GOT3 (cell line): ENCODE measurements at places on chromosomes 7 and 10.

GRCh38 chr7:102211590-102212550 is 74.8 kb upstream of the SH2B2 start:
- no peak for DNase-seq

- DNase-seq: no peak
These were observed 12.2 kb downstream of the LZTS2 start for GRCh38 chr10:101011517-101012423.

GRCh38 chr7:25946181-25946580 is 205.8 kb upstream of the NFE2L3 start:
- no peak for DNase-seq

GRCh38 chr10:43262397-43262901 is 4.4 kb downstream of the RASGEF1A start:
- no peak for DNase-seq

DNA sequence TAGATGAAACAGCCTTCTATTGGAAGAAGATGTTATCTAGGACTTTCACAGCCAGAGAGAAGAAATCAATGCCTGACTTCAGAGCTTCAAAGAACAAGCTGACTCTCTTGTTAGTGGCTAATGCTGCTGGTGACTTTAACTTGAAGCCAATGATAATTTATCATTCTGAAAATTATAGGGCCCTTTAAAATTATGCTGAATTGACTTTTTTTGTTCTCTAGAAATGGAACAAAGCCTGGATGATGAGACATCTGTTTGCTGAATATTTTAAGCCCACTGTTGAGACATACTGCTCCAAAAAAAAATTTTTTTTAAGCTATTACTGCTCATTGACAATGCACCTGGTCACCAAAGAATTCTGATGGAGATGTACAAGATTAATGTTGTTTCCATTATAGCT is 189.2 kb downstream of the MBL2 start:
- DNase-seq: no peak

GRCh38 chr7:2666155-2666554 is 21.8 kb upstream of the AMZ1 start:
- DNase-seq: no peak

DNA sequence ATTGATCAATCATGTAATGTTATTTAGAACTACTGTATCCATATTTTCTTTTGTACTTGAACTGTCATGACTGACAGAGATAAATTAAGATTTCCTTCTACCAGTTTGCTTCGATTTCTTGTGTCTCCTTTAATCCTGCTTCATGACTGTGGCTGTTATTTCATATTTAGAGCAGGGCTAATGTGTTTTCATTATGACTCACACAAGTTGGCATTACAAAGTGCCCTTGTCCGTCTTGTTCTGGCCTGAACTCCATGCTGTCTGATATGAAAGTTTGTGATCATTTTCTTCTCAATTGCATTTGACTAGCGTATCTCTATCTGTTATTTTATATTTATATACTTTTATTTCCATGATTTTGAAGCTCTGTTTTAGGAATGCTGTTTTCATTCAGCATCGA is 344.1 kb upstream of the PRKCQ start:
- DNase-seq: no peak

DNA sequence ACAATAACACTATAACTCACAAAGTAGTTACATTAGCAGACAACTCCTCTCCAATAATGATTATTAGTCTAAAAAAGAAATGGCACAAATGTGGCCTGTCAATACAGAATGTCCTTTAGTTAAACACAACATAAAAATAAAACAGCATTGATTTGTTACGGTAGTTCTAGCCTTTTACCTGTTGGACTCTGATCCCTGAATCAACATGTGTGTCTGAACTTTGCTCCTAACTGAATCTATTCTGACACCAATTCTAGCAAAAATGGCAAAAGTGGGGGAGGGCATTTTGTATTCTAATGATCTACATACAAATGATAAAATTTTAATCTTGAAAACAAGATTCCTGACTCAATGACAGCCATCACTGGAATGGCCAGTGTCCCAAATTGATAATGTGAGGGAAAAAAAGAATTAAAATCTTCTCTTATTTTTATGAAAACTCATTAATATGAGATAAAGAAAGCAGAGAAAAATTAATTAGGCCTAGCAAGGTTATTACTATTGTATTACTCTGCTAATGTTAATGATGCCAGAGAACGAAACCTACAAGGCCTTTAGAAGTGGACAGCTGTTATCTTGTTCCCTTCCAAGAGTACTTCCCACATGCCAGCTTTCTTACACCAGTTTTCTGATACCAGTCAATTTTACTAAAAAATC is 30.2 kb downstream of the FRA10AC1 start:
- no peak for DNase-seq

DNA sequence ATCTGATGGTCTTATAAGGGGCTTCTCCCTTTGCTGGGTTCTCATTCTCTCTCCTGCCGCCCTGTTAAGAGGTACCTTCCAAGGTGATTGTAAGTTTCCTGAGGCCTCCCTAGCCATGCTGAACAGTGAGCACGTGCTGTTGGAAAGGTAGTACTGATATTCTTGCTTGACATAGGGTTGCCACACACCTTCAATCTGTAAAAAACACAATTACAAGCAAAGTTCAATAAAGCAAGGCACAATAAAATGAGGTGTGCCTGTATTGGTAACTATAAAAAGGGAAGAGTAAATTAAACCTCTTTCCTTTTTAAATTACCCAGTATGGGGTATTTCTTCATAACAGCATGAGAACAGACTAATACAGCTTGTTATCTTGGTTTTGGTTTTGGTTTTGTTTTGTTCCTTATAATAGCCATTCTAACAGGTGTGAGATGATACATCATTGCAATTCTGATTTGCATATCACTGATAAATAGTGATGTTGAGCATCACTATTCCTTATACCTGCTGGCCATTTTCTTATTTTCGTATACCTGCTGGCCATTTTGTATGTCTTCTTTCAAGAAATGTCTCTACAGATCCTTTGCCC is 164.9 kb upstream of the TRIM24 start:
- no peak for DNase-seq

DNA sequence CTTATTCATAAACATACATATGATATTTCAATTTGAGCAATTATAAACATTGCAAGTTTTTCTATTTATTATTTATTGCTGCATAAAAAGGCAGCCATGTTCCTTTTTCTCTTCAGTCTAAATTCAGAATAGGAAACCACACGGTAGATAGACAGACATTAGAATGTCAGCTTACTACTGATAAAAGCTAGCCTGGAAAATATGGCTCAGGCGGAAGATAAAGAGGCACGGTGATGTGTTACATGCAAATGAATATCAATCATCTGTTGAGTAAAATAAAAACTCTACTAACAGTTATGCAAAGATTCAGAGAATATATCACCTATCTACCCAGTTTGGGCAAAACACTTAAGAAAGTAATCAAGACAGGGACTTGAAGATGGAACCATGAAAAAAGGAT is 73.5 kb upstream of the PDSS1 start:
- DNase-seq: no peak

GRCh38 chr7:123355576-123356190 is 155.9 kb upstream of the SLC13A1 start:
- no peak for DNase-seq

- DNase-seq: no peak
These were observed 4.5 kb upstream of the SEMA3D start for GRCh38 chr7:85191383-85191782.

- DNase-seq: no peak
These were observed 132.7 kb downstream of the XPNPEP1 start for GRCh38 chr10:109790647-109791046.

DNA sequence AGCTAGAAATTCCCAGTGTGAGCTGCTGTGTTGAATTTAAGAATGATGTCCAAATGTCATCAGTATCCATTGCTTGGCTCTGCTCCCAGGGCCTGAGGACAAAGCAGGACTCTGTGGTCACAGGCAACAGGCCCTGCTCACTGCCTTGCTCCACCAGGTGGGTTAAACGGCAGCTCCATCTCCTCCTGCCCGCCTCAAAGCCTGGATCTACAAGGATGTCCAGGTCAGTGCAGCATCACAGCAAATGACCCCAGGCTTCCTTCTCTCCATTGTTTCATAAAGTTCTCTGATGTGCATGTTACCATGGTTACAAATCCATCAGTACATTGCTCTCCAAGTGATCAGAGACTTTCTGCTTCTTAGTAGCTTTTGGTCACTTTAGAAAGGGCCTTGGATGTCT is 322.0 kb upstream of the ZNF32 start:
- no peak for DNase-seq

DNA sequence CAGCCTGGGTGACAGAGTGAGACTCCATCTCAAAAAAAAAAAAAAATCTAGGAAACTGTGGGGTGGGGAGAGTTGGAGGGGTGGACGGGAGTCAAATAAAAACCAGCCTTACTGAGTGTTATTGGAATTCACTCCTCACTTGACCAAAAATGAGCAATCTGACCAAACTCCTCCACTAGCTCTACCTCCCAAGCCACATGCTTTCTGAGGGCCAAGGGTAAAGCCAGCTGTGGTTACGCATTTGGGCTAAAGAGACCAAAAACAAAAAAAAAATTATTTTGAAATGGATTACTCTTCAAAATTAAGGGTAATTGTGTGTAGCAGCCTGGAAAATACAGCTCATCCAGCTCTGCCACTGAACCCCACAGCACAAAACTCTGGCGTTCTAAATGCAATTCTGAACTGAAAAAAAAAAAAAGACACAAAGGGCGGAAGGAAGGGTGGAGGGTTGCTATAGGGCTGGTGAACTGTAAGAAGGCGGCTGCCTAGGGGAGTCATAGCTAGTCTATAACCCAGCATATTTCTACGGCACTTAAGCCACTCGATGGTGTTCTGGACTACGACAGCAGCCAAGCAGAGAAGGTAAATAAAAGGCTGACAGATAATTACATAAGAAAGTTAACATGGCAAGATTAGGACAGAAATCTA is 7.8 kb downstream of the ELMO1 start:
- DNase-seq: no peak

DNA sequence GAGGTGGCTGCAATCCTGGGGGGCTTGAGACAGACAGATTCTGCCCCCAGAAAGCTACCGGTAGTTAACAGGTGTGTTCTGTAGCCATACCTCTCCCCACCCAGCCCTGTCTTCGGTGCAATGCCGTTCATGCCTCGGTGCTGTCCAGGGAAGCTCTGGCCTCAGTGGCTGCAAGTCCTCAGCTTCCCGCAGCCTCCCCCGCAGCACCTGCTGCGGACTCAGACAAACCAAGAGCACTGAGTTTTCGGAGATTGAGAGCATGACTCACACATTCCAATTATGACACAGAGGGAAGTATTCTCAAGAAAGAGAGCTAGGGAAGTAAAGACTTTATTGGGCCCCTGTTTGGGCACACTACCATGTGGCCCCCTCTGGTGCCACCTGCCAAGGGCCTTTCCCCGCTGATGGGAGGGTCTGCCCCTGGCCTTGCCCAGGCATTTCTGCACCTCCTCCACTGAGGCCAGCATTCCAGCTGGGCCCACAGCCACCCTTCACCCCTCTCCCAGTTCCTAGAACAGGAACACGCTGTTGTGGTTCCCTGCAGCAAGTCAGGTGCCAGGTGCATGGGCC is 30.2 kb upstream of the EZH2 start:
- DNase-seq: no peak

DNA sequence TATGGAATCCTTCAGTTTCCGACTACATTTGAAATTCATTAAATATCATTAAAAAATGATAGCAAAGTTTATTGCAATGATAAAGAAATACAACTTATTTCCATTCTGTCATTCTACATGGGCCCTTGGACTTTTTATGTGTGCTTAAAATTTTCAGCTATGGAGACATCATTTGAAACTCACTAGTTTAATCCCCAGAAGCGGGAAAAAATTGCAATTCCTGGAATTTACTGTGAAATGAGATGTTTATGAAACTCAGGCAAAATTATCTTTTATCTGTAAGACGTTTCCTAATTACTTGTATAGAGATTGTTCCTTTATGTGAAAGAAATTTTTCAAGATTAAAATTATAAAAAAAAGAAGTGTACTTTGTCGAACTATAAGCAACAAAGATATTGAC is 213.4 kb downstream of the PARD3 start:
- no peak for DNase-seq

GRCh38 chr10:126898460-126898859 is 6.8 kb upstream of the DOCK1 start:
- DNase-seq: no peak

DNA sequence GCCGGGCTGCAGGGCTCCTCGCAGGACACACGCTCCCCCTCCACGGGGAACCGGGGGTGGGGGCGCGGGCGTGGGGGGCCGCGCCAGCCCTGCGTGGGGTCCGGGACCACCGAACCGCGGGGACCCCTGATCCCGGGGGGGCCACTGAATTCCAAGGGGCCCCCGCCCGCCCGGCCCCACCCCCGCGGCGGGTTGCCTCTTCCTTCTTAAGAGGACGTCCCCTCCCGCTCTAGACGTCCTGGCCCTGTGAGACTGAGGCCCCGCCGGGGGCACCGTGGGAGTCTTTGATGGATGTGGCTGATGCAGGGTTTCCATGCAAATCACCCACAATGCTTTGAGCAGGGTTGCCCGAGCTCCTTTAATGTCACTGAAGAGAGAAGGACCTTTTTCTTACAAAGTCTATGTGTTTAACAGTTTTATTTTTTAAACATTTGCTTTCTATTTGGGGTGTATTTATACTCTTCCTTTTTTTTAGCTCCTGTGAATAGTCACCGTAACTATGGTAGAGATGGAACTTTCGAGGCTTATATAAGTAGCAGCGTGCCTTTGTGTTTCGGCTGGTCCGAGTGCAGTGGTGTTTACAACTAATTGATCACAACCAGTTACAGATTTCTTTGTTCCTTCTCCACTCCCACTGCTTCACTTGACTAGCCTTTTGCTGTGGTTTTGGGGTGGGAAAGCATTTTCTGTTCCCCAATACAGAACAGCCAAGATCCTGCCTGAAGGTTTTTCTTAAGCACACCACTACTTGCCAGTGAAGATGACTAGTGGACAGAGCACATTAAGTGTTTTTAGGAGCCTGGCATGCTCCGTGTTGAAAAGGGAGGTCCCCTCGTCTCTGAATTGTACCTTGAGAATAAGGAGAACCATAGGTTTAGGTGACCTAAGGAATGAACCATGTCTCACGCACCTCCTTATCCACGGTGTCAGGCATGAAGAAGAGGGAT is 44.8 kb downstream of the PDIA4 start:
- DNase-seq: peak; percentile 36

- no peak for DNase-seq
These were observed 5.8 kb upstream of the PDCD4 start for GRCh38 chr10:110865809-110866482.

GRCh38 chr7:129066290-129067131 is 11.6 kb upstream of the TNPO3 start:
- DNase-seq: peak; percentile 18

GRCh38 chr10:32104181-32104580 is 48.0 kb upstream of the KIF5B start:
- DNase-seq: no peak
